A673 (cell line): ENCODE measurements at places on chromosomes 13 and 19.

- no peak for DNase-seq
Measured at GRCh38 chr19:4713384-4713951, 10.2 kb downstream of the DPP9 start.

DNA sequence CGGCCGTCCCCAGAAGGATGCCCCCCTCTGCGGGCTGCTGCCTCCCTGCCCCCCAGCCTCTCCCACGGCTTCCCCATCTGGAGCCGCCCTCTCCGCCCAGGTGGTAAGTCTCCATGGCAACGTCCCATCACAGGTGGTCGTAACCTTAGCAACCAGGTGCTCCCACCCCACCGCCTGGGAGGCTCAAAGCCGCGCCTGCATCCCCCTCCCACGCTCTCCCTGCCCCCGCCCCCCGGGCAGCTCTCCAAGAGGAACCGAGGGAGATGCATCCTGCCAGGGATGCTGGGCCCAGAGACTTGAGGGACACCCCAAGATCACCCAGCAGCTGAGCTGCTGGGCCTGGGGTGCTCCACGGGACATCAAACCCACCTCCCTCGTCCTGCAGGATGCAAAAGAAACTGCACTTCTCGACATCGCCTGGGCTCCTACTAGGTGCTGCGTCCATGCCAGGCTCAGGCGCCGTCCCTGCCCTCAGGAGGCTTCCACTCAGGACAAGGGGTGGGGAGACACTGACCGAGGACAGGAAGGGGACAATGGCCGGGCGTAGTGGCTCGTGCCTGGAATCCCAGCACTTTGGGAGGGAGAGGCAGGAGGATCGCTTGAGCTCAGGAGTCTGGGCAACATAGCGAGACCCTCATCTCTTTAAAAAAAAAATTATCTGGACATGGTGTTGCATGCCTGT lies 5.0 kb upstream of the LINGO3 start:
- DNase-seq: no peak

DNA sequence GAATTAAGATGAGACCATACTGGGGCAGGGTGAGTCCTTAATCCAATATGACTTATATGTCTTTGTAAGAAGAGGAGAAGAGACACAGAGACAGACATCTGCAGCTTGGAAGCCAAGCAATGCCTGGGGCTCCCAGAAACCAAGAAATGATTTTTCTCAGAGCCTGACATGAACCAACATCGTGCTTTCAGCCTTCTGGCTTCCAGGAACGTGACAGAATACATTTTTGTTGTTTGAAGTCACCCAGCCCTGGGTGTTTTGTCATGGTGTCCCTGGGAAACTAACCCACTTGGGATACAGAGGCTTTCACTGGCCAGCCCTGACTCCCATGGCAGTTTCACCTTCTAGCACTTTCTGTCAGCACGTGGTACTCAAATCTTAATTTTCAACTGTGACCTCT lies 95.3 kb upstream of the SLC10A2 start:
- DNase-seq: no peak

GRCh38 chr13:65677906-65678305 lies 1552.2 kb downstream of the PCDH9 start:
- no peak for DNase-seq

- DNase-seq: no peak
Measured at GRCh38 chr19:18089726-18090125, 3.0 kb upstream of the IL12RB1 start.

GRCh38 chr13:58804832-58805231 lies 1173.3 kb downstream of the PCDH17 start:
- DNase-seq: no peak
